Left renal cortex interstitium (tissue), 4 donors: ENCODE measurements at places on chromosomes 6 and 20. TPM values are rescaled to one million over a fixed set of nuclear protein-coding genes. Genes with fewer than 3 reads are reported as not detected.

DEFB124 gene
- polyA plus RNA-seq: not detected

CST1 gene
- polyA plus RNA-seq: not detected

ZBP1 gene
- 0.22 TPM for polyA plus RNA-seq

- no peak for DNase-seq
These were observed 43.1 kb downstream of the JPH2 start for GRCh38 chr20:44143936-44144335.

GRCh38 chr6:16670617-16671051 is 90.6 kb downstream of the ATXN1 start:
- DNase-seq: no peak

PROKR2 gene
- polyA plus RNA-seq: 0.44 TPM

STK35 gene
- polyA plus RNA-seq: 17.3 TPM

- no peak for DNase-seq
These were observed 143.0 kb downstream of the B3GAT2 start for GRCh38 chr6:70813885-70814284.

GRCh38 chr6:150143516-150144293 is 861 bp downstream of the PPP1R14C start:
- no peak for DNase-seq

DNA sequence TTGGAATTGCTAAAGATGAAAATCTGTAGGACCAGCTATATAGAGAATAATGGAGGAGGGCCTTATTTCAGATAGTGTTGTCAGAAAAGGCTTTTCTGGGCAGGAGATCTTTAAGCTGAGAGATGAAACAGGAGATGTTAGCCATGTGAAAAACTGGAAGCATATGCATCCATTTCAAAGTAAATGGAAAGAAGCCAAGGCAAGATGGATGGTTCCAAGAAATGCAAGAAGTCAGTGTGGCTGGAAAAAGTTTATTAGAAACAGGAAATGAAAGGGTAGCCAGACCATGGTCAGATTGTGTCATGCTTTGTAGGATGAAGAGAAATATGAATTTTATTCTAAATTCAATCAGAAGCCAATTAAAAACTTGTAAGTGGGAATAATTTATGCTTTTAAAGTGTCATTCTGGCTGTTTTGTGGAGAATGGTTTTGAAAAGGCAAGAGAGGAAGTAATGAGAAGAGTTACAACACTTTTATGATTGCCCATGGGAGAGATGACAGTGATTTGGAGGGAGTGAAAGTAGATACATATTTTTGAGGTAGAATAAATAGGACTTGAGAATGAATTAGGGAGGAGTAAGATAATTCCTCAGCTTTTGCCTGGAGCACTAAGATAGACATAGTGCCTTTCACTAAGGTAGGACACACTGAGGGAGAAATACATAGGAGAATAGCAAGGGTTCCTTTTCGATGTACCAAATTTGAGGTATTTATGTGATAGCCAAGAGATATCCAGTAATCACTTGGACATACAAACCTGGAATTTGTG is 620.1 kb downstream of the HTR1B start:
- no peak for DNase-seq

DNA sequence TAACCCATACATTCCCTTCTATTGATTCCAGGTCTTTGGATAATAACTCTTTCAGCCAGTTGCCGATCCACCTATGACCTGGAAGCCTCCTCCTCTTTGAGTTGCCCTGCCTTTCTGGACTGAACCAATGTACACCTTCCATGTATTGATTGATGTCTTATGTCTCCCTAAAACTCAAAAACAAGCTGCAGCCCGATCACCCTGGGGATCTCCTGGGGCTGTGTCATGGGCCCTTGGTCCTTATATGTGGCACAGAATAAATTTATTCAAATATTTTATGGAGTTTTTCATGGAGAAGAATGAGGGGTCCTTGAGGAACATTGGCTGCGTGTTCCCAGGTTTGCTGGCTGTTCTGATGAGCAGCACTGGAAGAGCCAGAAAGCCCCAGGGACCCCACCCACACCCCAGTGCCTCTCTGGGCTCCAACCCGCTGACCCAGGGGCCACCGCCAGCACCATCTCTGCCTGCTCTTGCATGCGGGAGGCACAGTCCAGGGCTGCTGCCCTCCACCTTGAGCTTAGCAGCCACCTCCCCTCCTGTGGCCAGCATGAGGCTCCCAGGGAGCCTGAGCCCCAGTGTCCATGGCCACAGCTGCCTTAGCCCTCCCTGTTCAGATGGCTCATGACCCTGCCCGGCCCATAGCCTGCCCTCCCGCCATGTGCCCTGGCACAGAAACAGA is 36.5 kb upstream of the CST7 start:
- DNase-seq: no peak

DNA sequence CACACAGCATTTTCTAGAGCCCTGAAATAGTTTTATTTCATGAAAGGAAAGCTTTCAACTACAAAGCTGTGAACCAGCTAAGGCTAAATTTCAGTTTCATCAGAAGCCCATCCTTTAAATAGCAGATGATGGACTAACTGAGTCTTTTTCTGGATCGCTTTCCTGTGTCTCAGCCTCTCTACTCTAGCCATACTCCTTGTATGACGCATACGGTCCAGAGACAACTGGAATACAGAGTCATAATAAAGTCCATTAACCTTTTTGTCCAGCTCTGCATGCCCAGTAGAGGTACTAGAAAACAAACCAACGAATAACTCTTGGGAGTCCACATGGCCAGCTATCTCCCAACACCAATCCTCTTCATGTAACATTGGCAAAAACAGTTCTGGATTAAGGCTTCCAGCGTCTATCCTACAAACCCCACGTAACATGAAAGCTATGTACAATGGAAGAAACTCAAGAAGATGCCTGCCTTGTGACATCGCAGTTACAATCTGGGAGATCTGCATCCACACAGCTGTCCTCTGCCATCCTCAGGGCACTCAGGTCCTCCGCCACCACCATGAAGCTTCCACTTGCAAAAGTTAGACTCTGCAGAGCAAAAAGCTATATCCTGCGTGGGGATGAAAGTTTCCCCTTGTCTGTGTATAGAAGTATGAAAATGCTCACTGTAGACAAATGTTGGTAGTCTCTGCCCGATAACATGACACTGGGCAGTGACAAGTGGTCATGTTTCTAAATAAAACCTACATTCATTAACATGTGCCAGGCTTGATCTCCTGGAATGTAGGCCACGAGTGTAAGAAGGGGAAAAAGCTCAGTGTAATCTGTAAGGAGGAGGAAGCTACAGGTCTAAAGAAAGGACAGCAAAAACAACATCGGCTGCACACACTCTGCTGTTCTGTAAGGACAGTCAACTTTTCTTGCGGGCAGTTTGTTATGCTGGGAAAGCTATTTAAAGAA is 360.4 kb downstream of the ESR1 start:
- DNase-seq: no peak

- DNase-seq: no peak
These were observed 5.5 kb downstream of the MDGA1 start for GRCh38 chr6:37691904-37692806.

DNA sequence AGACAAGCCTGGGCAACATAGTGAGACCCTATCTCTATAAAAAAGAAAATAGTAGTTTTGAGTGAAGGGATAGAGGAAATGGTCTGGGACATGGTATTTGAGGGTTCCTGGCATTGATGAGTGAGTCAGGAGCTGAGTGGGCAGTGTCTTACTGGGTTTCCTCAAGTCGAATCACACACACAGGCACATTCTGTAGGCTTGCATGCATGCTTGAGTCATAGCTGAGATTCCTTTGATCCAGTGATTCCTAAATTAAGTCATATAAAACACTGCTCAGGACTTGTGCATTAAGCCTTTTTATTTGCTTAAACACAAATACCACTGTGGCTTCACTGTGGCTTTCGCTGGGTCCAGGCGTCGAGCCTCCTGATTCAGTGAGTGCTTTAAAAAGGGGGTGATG is 71.8 kb upstream of the TMEM181 start:
- DNase-seq: no peak

DNA sequence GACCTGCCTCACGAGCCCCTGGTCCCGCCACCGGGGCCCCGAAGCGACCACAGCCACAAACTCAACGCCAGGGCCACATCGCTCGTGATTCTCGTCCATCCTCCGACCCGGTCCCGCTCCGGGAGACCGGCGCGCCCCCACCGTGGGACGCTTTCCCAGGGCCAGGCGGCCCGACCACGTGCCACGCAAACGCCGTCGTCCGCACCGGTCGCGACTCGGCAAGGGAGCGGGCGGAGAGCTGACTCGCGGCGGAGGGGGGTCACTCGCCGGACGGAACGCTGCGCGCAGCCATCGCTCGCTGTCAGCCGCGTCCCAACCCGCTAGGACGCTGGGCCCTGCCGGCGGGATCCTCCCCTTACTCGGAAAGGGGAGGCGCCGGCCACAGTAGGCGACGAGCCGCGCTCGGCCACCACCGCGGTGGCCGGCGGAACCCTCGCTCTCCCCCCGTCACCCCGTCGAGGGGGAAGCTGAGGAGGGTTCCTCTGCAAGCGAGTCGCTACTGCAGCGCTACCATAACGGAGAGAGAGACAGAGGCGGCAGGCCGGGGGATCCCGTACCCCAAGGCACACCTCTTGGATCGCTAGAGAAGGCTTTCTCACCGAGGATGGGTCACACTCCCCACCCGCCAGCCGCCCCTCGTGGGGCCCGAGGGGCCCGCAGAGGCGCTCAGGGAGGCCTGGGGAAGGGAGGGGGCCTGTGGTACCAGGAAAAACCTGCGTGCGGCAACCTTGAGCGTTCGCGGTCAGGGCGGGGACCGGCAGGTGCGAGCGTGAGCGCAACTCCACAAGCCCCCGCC is 511.8 kb upstream of the ZNF337 start:
- no peak for DNase-seq

- no peak for DNase-seq
These were observed 597 bp upstream of the HINT3 start for GRCh38 chr6:125955973-125956372.

GRCh38 chr6:84763003-84763885 is 1.2 kb downstream of the TBX18 start:
- no peak for DNase-seq

DNA sequence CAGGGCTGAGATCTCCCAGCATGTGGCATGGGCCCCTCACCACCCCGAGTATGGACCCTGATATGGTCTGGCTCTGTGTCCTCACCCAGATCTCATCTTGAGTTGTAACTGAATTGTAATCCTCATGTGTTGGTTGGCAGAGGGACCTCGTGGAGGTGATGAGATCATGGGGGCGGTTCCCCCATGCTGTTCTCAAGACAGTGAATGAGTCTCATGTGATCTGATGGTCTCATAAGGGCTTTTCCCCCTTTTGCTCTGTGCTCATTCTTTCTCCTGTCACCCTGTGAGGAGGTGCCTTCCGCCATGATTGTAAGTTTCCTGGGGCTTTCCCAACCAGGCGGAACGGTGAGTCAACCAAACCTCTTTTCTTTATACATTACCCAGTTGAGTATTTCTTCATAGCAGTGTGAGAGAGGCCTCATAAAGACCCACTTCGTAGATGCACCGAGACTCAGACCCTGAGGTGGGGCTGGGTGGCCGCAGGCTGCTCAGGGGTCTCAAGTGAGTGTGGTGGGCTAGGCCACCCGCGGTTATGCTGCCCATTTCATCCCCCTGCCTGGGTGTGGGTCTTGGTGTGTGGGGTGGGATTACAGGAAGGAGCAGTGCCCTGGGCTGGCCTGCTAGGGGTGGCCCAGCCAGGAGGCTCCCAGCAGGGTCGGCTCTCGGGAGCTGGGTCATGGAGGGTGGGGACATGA is 26.2 kb upstream of the GATA5 start:
- no peak for DNase-seq

MAVS gene
- polyA plus RNA-seq: 34.7 TPM

DNA sequence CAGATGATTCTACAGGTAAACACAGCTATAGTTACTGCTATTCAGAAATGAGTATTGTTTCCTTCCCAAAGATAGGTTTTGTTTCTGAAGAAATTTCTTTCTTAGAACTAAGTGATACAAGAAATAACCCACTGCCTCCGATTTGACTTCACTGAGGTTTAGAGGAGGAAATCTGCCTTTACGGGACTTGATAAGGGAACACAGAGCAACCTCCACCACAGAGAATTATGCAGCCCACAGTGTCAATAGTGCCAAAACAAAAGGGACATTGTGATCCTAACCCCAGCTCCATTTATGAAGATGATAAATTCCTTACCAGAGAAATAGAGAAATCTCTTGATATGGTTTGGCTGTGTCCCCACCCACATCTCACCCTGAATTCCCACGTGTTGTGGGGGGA is 164.6 kb downstream of the ZNF217 start:
- DNase-seq: no peak

DNA sequence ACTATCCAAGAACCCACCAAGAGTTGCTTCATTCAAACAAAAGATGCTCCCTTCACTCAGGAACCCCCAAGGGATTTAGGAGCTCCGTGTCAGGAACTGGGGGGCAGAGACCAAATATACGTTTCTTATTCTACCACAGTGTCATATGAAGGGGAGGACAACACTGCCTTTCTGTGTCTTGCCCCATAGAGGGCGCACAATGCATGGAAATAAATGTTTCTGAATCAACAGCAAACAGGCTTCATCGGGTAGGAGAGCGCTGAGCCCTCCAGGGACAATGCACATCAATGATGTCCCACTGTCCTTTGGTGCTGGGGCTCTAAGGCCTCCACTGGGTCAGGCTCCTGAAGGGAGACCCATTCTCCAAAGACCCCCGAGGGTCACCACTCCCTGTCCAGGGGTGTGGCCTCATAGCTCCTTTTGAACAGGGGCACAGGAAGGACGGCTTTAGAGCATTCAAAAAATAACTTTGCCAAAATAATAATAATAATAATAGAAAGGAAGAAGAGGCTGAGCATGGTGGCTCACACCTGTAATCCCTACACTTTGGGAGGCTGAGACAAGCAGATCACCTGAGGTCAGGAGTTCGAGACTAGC is 31.1 kb downstream of the PLG start:
- DNase-seq: peak; percentile 18

DNA sequence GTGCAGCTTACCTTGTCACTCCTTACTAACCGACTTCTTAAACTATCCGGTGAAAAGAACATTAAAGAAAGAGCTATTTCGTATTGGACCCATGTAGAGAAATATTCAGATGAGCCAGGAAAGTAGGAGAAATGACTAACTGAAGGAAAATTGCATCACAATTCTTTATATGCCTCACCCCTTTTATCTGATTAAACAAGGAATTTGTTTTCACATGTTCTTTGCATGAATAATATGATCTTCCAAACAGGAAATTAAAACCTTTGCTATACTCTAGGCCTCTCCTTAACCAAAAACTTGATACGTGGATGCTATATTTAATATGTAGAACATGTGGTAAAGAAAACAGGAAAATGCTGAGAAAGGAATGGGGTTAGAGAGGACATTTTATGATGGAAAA is 41.9 kb upstream of the LRRC1 start:
- no peak for DNase-seq

OTOR gene
- not detected for polyA plus RNA-seq

AIF1 gene
- 68.8 TPM for polyA plus RNA-seq

DNA sequence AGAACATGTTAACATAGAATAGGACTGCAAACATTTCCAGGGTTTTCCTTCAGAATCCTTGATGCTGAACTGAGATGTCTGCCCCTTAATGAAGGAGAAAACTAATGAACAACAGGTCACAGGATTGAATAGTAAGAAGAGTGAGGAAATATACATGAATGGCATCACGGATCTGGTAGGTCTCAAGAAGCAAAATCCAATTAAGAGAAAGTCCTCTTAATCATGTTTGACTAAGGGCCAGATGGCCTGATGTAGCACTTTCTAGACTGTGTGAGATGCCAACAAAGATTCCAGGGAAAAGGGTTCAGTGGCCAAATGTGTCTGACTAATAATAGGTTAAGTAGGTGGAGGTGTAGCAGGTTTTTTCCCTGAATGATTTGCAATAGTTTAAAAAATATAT is 13.7 kb upstream of the SHPRH start:
- no peak for DNase-seq

GRCh38 chr6:8983202-8983688 is 547.9 kb upstream of the SLC35B3 start:
- peak; percentile 40 for DNase-seq

GRCh38 chr6:128144320-128144719 is 243.5 kb upstream of the THEMIS start:
- no peak for DNase-seq

GABRR1 gene
- polyA plus RNA-seq: 2.8 TPM

IL17F gene
- polyA plus RNA-seq: 0.30 TPM

CTCFL gene
- polyA plus RNA-seq: 1.0 TPM
